Heart left ventricle (tissue), 16 donors: ENCODE measurements at places on chromosomes 2 and 18. TPM values are rescaled to one million over a fixed set of nuclear protein-coding genes. Genes with fewer than 3 reads are reported as not detected.

DNA sequence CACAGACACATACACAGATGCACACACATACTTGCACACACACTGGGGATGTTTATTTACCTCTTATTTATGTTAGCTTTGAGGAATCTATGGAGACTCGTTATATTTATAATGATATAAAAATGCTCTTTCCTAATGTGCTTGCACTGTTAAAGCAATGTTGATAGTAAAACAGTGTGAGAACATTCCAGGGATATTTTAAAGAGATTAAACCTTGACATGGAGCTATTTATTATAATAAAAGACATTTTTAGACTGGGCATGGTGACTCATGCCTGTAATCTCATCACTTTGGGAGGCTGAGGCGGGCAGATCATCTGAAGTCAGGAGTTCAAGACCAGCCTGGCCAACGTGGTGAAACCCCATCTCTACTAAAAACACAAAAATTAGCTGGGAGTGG, 557.3 kb upstream of the ZNF804A start:
- no peak for DNase-seq

DNA sequence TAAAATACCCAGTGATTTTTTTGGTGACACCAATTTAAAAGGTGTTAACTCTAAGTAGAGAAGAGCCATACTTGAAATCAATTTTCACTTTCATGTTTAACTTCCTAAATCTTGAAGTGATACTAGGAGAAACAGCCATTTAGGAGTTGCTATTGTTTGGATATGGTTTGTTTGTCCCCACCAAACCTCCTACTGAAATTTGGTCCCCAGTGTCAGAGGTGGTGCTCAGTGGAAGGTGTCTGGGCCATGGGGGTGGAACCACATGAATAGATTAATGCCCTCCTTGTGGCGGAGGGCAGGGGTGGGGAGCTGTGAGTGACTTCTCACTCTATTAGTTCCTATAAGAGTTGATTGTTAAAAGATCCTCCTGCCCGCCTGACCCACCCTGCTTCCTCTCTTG, 377.9 kb downstream of the DLGAP1 start:
- no peak for DNase-seq

Gene SGPP2
- 1.6 TPM for polyA plus RNA-seq

Gene EPB41L3
- 2.7 TPM for polyA plus RNA-seq

Gene GALNT13
- 0.14 TPM for polyA plus RNA-seq

DNA sequence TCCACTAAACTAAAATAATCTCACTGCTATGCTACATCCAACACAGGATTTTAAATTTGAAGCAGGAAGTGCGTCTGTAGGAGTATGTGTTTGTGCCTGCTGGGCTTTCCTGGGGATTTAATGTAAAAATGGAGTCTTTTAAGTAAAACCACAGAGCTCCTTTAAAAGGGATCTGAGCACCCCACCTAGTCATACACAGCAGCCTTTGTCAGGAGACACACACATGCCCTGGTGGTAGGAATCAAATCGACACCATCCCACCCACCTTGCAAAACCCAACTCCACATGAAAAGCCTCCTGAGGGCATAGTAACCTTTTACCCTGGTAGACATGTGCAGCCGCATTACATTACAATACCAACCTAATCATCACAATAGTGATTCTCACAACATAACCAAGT, 29.1 kb downstream of the UXS1 start:
- no peak for DNase-seq

Gene GCKR
- 1.7 TPM for polyA plus RNA-seq

- DNase-seq, result no peak
Measured at GRCh38 chr2:239664216-239664810, 263.5 kb upstream of the HDAC4 start.

Gene USP14
- 42.9 TPM for polyA plus RNA-seq
